Spinal cord (tissue), 10 donors: ENCODE measurements at places on chromosomes 12 and 14.

- no peak for DNase-seq
Observed at GRCh38 chr12:1206118-1206734, 215.2 kb downstream of the ERC1 start.

GRCh38 chr14:68709007-68709406, 83.9 kb downstream of the ZFP36L1 start:
- no peak for DNase-seq

DNA sequence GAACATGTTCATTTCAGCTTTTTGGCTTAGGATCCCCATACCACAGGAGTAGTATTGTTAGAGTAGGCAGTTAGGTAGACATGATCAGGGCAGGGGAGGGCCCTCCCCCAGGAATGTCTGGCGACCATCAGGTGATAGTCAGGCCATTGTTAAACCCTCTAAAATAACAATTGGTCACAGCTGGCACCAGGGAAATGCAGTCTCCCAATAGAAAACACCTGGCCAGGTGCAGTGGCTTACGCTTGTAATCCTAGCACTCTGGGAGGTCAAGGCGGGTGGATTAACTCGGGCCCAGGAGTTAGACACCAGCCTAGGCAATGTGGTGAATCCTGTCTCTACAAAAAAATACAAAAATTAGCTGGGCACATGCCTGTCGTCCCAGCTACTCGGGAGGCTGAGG, 187.1 kb downstream of the MON2 start:
- DNase-seq: no peak

DNA sequence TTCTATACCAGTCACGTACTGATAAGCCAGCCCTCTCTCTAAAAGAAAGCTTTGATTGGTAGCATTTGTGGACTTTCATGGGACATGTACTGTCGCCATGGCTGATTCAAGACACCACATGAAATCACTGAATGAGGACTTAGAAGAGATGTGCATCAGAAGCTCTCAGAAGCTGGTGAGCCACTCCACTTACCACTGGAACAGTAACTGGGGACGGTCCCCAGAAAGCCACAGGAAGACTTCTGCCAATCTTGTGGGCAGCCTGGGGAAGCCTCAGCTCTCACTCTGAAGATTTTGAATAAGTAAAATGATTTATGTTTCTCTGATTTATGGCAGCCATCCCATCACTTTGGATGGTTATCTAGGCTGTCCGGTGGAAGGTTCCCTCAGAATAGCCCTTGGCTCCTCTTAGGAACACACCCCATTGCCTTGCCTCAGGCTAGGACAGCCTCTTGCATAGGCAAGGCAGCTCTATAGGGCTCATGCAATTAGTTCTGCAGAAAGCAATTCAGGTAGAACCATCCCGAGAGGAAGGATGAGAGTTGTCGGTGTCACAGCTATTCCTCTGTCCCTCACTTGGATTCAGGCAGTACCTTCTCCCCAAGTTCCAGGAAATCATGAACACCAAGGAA, 9.8 kb downstream of the DHRS1 start:
- DNase-seq: no peak

DNA sequence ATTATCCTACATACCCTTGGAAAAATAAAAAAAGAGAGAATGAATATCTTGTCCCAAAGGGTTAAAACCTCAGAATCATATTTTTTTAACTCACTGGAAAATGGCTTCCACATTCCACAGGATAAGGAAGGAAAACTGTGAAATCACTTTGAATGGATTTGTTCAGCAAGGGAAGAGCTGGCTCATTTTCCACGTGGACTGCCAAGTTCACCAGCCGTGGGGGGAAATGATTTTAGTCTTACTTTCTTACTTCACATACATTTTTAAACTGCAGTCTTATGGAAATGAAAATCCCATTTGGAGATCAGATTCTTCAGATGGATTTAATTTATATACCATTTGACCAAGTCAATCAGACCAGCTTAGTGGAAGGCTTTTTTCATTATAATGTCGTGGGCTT, 29.9 kb upstream of the AEBP2 start:
- DNase-seq: peak; percentile 13

GRCh38 chr12:8033153-8034044, 883 bp downstream of the FOXJ2 start:
- no peak for DNase-seq

GRCh38 chr12:109572506-109572845, 828 bp downstream of the MMAB start:
- DNase-seq: no peak

DNA sequence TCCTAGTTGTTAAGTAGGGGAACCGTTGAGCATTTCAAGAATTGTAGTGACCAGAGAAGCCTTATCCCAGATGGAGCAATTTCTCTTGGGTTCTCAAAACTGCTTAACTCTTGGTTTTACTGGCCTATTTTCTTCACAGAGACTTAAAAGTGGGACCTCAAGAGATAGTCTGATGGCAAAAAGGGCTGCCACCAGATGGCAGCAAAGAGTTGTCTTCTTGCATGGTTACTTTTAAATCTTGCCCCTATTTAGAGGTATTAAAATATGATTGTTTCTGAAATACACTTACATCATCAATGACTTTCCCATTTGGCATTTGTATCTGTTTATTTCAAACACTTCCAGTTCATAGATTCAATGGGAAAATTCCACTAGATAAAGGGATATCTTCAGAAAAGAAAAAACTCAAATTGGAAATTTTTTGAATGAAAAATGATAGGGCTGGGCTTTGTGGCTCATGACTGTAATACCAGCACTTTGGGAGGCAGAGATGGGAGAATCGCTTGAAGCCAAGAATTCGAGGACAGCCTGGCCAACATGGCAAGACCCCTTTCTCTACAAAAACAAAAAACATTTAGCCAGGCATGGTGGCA, 69.9 kb upstream of the CNTN1 start:
- DNase-seq: peak; percentile 45

GRCh38 chr14:94079891-94080620, 946 bp downstream of the DDX24 start:
- DNase-seq: peak; percentile 77

DNA sequence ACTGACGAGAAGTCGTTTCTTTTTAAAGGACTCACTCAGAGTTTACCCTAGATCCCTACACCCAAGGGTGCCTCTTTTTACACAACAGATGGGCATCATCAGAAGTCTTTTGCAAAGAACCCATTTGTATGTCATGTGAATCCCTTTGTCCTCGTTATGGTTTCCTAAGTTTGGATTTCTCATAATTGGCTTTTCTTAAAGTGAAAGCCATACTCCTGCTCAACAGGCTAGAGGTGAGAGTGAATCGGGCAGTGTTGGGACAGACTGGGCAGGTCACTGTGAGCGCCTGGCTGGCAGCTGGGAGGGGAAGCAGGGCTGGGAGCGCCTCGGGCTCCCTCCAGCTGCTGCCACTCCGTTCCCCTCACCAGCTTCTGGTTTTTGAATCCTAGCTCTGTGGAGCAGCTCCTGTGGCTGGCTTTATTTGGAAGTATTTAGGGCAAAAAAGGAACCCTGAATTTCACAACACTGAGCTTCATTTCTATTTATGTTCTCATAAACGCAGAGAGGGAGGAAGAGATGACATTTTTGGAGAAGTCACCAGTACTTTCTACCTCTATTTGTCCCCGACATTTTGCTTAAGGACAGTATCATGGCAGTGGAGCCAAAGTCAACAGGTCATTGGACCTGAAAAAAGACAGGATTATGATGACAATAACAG, 63.8 kb upstream of the ACTN1 start:
- DNase-seq: no peak

GRCh38 chr12:31000751-31001150, 72.9 kb upstream of the DDX11 start:
- DNase-seq: no peak

- DNase-seq: no peak
Observed at GRCh38 chr14:53491884-53492277, 338.8 kb upstream of the DDHD1 start.

GRCh38 chr12:28611449-28611848, 421.2 kb downstream of the CCDC91 start:
- DNase-seq: no peak

GRCh38 chr12:46177837-46178608, 90.8 kb downstream of the SLC38A1 start:
- DNase-seq: no peak

DNA sequence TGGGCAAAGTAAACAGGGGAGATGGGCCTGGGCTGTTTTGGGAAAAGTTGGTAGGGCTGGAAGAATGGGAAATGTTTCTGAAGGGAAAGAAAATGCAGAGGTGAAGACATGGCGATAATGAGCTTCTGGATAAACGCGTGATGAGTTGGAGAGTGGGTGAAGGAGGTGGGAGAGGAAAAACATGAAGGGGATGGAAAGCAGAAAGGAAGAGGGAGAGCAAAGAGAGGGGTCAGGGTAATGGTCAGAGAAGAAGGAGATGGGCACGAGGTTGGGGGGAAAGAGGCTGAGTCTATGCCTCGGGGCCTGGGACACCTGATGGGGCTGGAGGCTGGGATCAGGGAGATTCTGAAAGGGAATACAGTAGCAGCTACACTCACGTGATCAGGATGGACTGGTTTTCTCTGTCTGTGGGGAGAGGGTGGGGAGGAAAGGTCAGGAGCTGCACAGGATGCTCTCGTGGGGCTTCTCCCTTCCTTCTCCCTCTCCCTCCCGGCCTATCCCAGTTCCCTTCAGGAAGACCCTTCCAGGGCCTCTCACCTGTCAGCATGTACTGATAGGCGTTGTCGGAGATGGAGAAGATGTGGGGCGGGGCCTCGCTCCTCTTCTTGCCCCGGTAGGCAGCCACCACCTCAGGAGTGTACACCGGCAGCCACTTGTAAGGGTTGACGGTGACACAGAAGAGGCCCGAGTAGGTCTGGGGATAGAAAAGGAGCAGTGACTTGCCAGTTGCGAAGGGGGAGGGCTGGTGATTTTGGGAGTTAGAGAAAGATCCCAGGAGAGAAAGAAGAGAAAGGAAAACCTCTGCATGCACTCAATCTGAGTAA, 3.1 kb downstream of the MYH7 start:
- no peak for DNase-seq

DNA sequence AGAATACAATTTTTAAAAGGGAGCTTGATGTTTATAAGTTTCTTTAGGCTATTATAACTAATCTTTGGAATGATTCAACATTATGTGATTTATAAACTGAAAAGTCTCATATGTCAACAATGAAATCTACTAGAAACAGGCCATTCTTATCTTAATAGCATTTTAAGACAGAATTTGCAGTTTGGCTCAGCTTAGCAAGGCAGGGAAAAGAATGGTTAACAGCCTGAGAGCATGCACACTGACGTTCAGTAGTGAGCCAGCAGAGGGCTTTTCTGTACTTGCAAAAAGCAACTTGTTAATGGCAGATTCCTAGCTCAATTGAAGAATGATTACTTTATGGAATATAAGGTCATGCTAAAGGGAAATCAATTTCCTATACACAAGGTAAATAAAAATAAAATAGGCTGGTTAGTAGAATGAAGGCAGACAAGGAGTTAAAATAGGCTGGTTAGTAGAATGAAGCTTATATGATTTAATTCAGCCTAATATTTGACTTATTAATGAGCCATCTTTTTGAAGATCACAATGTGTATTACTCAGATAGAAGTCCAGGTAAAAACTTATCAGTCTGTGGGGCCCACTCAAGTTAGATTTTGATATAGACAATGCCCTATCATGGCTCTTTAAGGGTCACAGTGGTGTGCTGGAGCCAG, 95.9 kb downstream of the OTOGL start:
- DNase-seq: peak; percentile 85

DNA sequence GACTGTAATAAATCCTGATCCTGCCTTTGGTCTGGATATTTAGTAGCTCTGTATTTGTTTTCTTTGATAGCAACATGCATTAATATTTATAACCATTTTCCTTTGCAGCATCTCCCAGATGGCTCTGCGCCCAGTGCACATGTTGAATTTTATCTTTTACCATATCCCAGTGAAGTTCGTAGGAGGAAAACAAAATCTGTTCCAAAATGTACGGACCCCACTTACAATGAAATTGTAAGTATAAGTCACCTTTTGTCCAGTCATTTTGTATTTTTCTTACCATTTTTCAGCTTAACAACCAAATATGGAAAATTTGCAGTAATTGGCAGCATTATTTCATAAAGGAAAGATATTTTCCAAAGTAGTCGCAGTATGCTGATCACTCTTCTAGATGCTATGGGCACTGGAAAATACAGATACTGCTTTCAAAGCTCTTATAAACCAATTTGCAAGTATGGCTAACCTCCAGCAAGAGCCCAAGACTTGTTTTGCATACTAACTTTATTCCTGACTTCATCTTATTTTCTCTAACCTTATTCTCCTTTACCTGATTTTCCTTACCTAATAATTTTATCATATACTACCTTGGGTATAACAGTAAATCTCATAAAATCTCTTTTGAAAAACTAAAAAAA, 97.4 kb downstream of the PLCZ1 start:
- DNase-seq: no peak

DNA sequence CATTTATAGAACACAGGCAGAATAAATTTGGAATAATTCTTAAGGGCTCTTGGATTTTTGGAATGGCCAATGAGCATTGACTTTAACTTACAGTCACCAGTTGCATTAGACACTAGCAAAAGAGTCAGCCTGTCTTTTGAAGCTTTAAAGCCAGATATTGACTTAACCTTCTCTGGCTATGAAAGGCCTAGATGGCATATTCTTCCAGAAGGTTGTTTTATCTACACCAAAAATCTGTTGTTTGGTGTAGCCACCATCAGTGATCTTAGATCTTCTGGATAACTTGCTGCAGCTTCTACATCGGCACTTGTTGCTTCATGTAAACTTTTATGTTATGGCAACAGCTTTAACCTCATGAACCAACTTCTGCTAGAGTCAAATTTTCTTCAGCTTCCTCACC, 10.4 kb downstream of the PCNX1 start:
- DNase-seq: no peak

DNA sequence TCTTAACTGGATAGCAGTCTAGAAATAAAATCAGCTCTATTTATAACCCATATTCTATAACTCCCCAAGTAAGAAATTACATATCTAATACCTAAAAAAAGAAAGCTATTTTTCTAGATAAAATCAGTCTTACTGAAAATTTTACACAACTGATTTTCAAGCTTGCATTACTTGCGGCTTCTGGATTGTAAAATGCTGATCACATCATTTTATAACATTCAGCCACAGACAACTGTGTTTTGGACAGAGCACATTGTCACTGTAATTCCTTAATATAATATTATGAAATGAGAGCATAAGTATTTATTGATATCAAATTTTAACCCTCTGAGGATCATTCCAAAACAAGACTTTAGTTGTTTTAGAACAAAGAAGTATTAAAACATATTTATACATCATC, 78.5 kb upstream of the ARID2 start:
- DNase-seq: no peak

DNA sequence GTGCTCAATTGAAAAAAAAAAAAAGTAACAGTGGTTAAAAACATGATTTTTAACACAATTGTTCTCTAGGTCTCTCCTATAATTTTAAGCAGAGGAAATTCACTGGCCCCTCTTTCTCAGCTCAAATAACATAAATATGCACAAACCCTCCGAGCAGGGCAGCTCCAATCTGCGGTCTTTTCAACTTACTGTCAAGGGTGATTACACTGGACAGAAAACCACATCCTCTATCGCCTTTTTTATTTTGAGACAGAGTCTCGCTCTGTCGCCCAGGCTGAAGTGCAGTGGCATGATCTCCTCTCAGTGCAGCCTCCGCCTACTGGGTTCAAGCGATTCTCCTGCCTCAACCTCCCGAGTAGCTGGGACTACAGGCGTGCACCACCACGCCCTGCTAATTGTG, 16.5 kb upstream of the GABARAPL1 start:
- no peak for DNase-seq
